ENCODE measurements at places on chromosomes 2 and 18.

DNA sequence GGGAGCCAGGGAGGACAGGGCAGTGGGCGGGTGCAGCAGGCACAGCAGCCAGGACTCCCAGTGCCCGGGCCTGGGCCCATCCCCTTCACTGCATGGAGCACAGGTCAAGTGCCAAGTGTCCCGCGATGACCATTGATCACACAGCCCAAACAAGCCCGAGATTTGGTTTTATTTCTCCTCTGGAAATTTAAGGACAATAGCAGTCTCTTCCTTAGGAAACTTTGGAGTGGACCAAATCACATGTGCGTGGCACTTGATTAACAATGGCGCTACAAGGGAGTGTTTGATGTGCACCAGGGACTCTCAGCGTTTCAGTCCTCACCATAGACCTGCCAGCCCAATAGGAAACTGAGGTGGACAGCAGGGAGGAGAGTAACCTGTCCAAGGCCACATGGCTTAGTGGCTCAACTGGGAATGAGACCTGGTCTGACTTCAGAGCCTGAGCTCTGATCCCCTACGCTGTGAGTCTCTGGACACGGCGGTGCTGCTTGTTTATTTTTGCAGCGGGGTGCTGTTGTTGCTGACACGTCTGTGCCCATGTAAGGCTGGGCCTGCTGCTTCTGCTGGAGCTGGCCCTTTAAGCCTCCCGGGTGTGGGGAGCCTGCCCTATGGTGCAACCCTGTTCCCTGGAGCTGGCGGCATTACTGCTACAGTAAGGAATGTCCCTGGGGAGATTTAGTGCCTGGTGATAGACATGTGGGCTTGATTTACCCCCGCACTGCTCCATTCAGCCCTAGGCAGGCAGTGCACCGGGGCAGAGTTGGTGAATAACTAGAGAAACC lies 194.2 kb downstream of the INHBB start:
- no peak for DNase-seq

GRCh38 chr2:125264453-125264852 lies 1239.4 kb downstream of the CNTNAP5 start:
- no peak for DNase-seq

- no peak for DNase-seq
Observed at GRCh38 chr18:80112624-80113248, 3.7 kb downstream of the ADNP2 start.

GRCh38 chr18:48878471-48878870 lies 72.3 kb downstream of the SMAD7 start:
- no peak for DNase-seq

DNA sequence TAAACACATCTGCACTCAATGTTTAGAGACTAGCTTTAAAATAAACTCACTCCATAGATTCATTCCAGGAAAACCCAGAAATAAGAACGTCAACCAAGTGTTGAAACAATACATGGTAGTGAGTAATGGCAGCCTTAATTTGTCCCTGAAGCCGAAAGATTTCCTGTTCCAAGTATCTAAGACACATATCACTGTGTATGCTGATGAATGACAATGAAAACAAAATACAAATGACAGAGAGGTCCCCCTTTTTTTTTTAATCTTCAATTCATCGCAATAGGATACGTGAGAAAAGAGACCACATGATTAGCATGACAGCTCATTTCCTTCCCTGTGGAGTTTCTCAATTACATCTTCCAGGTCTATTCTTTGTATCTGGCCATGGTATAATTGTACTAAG lies 160.5 kb upstream of the STK17B start:
- DNase-seq: no peak

GRCh38 chr2:159094173-159094737 lies 125.8 kb downstream of the TANC1 start:
- DNase-seq: peak; percentile 76

GRCh38 chr2:37201208-37201607 lies 4.9 kb downstream of the CEBPZOS start:
- DNase-seq: no peak

DNA sequence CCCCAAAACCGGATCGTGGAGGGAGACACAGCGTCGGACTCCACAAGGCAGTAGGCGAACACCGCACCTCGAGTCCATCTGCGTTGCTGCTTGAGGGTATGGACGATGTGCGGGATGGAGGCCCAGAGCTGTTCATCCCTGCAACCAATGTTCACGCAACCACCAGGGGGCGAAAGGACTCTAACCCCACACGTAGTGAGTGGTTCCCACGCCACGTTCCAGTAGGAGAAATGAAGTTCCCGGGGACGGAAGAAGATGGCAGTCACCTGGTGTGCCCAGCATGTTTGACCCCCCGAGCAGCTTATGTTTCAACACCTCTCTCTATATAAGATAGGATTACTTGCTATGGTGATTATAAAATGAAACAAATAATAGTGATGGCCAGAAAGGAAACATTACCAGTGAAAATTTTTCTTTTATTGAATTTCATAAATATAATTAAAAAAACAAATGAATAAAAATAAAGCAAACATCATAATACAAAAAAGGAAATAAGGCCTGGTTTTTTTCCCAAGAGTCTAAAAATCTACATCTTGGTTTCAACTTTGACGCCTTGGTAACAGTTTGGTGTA lies 184.3 kb downstream of the SH3BP4 start:
- peak; percentile 77 for DNase-seq

DNA sequence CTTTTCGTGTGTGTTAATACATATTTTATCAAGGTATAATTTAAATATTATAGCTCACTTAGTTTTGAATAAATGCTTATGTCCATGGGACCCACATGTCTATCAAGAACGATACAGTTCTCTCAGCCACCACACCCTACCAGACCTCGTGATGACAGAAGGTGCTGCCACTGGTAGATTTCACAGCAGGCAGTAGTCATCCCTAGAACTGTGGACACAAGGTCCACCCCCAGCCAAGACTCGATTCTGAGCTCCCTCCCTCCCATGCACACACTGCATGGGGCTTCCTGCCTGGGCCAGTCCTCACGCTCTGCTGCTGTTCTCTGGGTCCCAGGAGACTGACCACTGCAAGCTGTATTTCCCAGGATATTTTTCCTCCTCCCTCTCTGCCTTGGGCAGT lies 26.5 kb upstream of the CREB1 start:
- no peak for DNase-seq

DNA sequence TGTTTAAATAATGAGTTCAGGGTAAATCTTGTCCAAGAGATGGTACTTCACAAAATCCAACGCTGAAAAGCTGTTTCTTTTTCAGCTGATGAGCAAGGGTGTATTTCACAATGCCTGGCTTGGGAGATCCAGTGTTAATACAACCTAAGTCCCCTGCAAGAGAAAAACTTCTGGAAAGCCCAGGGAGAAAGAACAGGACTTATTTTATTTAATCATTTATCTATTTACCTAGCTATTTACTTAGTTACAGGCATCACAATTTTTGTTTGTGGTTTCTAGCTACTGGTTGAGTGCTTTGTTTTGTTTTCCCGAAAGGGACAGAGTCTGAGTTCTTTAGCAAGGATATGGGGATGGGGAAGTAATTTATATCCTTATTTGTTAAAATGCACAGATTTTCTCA lies 598.2 kb upstream of the SYT4 start:
- DNase-seq: no peak

DNA sequence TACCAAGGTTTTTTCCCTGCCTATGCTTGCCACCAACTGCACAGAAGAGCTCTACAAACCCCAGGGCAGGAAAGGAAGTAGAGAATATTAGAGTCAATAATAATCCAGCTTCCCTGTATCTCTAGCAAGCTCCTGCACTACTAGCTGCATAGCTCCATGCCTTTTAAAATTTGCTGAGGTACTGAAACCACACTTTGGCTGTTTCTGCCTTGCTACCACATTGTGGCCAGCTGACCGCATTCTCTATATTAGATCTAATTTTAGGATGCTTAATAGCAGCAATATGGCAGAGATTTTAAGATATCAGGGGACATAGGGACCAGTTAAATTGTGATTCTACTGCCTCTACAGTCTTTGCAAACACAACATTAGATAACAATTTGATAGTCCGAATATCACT lies 534.6 kb downstream of the MBD2 start:
- DNase-seq: no peak

DNA sequence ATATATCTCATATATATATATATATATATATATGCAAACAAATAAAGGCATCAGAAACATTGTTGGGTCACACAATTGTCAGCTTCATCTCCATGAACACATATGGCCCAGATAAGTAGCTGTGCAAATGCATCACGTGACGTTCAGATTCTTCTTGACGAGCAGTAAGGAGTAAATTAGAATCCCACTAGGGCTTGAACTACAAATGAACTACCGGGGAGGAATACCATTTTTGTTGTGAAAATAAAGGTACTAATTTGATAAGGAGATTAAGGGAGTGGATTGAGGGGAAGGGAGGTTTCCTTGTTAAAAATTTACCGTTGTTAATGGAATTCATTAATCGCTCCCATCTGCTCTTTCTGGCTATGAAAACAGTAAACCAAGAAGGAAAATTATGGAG lies 186.5 kb upstream of the COPS8 start:
- no peak for DNase-seq

DNA sequence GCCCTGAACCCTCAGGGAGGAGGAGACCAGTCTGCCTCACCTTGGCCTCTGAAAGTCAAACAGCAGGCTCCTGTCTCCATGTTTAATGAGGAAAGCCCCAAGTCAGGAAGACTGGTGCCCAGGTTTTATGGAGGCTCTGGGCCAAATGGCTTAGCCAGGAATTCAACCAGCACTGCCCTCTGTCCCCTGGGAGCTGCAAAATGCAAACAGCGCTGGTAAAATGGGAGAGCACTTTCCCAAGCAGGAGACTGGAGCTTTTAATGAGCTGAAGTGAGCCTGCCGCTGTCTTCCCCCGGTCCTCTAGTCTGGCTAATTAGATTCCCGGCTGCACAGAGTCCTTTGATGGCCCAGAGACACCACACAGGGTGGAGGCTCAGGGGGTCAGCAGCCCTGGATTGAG lies 276.0 kb upstream of the TRIB2 start:
- DNase-seq: no peak

- DNase-seq: peak; percentile 64
Observed at GRCh38 chr2:138744713-138745112, 35.5 kb downstream of the NXPH2 start.

DNA sequence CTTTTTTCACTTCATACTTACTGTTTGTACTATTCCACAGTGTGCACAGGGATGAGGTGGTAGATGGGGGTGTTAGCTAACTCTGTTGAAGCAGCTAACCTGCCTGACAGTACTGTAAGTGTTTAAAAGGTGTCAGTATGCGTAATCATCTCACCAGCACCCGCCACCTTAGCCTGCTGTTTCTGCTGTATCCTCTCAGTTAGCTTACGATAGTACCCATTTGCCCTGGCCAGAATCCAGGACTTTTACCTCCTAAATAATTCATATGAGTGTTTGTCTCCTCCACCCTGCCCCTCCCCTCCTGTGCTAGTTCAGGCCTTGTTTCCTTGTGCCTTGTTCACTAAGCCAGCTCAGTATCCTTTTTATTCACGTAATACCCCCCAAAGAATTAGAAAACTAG lies 34.2 kb downstream of the TRAPPC12 start:
- no peak for DNase-seq

DNA sequence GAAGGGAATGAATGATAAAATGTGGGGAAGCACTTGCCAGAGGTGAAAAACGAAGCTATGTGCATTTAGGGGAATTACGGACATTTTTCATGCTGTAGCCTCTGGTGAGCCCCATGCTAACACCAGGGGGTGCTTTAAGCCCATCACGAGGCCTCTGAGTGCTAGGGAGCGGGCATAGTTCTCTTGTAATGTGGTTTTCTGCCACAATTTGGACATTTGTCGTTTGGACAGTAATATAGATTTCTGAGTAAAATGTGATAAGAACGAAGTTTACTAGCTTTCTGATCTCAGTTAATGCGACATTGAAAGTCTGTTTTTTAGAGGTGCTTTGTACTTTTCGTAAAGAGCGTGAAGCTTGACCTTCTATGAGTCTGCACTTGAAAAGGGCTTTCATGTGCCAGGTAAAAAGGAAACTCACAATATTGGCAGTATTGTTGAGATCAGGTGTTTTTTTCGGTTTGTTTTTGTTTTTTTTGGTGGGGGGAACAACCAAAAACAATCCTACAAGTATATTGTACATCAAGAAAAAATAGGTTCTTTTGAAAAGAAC lies 50.6 kb downstream of the TRAF3IP1 start:
- peak; percentile 76 for DNase-seq

DNA sequence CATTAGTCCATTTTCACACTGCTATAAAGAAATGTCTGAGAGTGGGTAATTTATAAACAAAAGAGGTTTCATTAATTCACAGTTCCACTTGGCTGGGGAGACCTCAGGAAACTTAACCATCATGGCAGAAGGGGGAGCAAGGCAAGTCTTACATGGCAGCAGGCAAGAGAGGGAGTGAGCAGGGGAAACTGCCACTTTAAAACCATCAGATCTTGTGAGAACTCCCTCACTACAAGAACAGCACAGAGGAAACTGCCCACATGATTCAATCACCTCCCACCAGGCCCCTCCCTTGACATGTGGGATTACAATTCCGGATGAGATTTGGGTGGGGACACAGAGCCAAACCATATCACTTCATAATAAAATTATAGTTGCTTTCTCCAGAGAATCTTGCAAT lies 365.5 kb upstream of the ID2 start:
- DNase-seq: no peak

DNA sequence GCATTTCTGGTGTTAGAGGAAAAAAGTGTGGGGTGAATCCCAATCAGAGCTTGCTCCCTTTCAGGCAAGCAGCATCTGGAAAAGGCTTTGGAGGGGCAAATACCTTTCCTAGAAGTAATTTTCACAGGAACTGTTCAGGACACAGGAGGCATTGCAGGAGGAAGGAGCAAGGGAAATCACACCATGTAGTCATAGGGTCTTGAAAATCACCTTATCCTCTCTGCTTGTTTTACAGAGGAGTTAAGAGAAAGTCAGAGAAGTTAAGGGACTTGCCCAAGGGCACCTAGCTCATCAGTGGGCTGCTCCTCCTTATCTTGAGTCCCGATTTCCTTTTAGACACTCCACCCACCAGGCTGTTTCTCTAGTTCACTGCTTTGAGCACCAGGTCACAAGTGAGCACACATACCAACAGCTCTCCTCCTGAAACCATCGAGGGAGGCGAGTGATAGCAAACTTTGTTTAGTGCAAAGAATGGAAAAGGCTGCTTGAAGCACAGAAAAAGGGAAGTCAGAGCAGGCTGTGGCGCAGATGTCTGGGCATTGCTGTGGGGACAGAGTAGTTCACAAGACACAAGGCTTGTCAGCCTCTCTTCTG lies 89.2 kb upstream of the CXCR4 start:
- DNase-seq: no peak

- DNase-seq: no peak
Observed at GRCh38 chr2:216603010-216603883, 30.0 kb upstream of the IGFBP2 start.
